ENCODE measurements at places on chromosomes 5 and 9. TPM values are rescaled to one million over a fixed set of nuclear protein-coding genes. Genes with fewer than 3 reads are reported as not detected.

The SPINK13 gene
- not detected for total RNA-seq

The NCS1 gene
- 150 TPM for total RNA-seq

The SPOCK1 gene
- 70.7 TPM for total RNA-seq

The ADRA1B gene
- 1.3 TPM for total RNA-seq

The PCDHGB2 gene
- 21.9 TPM for total RNA-seq

The PKD2L2 gene
- not detected for total RNA-seq

The EFNA5 gene
- 15.7 TPM for total RNA-seq

The C5orf58 gene
- total RNA-seq: not detected

The SPATA31E1 gene
- total RNA-seq: not detected

The PLPP7 gene
- total RNA-seq: 7.2 TPM

The CER1 gene
- total RNA-seq: 0.63 TPM

The ZBTB43 gene
- 19.4 TPM for total RNA-seq

Measured in parietal lobe (tissue), 2 donors.